ENCODE measurements at places on chromosomes 3 and 15.

DNA sequence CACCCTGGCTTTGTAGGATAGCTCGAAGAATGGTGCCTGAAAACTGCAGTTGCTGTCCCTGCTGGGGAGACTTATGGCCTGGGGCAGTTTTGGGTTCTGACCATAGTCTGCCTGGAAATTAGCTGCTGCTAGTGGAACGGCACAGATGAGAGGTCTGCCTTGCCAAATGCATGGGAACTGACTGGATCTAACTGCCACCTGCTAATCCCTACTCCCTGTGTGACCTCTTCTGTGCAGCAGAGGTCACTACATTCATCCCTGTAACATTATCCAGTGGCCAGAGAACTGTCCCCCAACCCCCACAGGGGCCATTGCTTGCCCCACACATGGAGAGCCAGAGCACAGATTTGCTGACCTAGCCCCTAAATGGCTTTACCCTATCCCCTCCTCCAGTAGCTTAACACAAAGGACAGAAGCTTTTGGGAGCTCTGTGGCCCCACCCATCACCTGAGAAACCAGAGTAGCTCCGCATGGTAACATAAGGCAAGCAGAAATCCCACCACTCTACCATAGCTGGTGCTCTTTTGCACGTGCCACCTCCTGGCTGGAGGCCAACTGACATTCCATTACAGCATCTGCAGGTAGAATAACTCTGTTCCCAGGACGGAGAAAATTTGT, 840.0 kb downstream of the EPHA3 start:
- no peak for DNase-seq

GRCh38 chr15:88376574-88377174, 90.5 kb downstream of the MRPL46 start:
- DNase-seq: no peak

DNA sequence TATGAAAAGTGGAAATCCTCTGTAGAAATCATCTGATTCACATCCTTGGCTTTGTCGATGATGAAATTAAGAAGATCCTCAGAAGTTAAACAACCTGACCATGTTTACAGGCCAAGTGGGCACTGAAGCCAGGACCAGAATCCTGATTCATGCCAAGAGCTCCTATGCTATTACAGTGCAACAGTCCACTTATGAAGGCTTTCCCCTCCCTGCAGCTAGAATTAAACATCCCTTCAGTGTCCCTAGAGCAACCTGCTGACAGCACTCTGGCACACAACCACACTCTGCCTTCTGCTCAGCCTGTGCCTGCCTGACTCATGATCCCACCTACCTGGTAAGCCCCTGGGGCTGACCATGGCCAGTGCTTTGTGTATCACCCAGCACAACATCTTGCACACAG, 33.8 kb downstream of the TXNRD3 start:
- no peak for DNase-seq

DNA sequence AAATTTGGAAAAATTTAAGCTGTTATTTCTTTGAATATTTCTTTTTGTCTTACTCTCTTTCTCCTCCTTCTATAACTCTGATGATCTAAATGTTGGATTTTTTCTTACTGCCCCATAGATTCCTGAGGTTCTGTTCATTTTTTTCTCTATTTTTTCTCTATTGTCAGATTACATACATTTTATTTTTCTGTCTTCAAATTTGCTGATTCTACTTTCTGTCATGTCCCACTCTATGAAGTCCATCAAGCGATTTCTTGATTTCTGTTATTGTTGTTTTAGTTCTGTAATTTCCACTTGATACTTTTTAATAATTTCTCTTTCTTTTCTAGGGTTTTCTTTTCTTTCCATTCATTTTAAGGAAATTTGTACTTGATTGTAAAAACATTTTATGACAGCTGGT, 83.7 kb upstream of the THRB start:
- no peak for DNase-seq

- no peak for DNase-seq
These were observed 304.5 kb upstream of the SEMA6D start for GRCh38 chr15:47412802-47413201.

- DNase-seq: no peak
These were observed 165.1 kb downstream of the PPM1L start for GRCh38 chr3:160921020-160921635.

DNA sequence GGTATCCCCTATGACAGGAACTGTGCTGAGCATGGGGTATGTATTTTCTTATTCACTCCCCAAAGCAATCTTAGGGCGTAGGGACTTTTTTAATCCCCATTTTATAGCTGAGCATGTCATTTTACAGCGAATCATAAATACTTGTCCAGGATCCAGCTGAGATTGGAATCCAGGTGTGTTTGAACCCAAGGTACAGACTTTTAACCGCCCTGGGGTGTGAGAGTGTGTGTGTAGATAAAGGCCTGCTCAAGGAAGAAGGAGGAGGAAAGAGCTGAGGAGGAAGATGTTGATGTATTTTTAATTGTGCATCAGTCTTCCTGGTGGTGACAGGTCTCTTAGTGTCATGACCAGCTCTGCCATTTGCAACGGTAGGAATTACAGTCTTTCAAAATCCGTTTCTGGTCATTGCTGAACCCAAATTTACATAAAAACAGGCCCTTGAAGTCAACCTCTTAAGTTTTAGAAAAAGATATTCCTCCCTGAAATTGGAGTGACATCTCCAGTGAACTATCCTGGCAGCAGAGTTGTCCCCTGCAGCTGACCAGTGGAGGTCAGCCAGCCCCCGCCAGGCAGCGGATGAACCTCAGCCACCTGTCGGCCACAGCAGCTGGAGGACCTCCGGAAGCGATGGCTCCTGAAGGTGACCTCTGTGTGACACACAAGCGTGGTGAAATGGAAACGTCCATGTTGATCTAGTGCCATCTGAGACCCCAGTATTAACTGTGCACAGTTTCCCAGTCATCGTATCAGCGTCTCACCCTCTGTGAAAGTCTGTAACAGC, 92.8 kb upstream of the MITF start:
- no peak for DNase-seq

- no peak for DNase-seq
These were observed 180.6 kb downstream of the CHL1 start for GRCh38 chr3:377158-377561.

DNA sequence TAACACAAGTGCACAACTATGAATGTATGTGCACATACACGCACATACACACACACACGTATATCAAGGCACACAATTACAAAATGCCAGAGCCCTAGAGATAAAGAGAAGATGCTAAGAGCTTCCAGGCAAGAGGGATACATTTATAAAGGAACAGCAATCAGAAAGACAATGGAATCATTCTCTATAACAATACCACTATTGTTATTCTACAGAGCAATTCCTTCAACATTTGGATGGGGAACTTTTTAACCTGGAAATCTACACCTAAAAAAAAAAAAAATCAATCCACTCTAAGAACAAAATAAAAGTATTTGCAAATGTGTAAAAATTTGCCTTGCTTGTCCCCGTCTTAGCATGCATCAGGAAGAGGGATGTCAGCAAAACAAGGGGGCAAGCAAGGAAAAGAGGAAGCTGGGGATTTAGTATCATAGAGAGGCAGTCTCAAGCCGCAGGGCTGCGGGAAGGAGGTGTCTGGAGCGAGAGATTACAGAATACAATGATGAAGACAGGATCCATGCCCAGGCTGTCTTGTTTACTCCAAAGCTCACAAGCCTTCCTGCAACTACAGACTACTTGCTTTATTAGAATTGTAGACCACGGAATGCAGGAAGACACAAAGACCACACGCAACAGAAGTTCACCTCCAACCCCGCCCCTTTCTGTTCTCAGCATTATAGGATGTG, 220.2 kb downstream of the NTRK3 start:
- DNase-seq: no peak

DNA sequence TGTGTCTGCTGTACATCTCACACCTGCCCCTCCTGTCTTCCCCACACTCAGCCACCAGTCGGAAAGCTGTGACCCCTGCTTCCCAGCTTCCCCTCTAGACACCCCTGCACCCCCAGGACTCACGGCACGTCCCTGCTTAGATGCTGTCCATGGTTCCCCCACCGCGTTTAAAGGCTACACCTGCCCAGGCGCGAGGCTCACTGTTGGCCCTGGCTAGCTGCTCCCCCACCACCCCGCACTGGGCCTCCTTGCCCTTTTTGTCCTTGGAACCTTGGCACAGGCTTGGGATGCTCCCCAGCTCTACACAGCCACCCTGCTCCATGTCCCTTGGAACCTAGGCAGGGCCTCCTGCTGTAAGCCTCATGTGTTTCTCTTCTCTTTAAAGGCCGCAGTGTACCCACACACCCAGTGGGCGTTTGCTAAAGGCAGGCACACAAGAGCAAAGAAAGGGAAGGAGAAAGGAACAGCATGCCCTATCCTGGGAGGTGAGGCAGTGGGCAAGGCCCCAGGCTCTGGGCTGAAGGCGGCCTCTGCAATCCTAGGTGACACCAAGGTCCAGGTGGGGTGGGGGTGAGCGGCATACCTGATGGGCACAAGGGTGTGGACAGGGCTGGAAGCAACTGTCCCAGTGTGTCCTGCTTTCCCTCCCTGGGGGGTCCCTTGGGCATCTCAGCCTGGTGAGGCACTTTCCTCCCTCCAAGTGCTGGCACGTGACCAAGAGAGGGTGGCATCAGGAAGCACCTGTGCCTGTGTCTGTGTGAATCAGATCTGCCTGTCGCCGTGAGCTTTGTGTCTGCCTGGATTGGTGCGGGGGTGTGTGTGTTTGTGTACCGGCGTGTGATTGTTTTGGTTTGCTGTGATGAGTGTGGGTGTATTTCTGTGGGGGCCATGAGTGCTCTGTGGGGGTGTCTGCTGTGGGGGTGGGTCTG, 54.4 kb downstream of the TPRA1 start:
- DNase-seq: no peak

DNA sequence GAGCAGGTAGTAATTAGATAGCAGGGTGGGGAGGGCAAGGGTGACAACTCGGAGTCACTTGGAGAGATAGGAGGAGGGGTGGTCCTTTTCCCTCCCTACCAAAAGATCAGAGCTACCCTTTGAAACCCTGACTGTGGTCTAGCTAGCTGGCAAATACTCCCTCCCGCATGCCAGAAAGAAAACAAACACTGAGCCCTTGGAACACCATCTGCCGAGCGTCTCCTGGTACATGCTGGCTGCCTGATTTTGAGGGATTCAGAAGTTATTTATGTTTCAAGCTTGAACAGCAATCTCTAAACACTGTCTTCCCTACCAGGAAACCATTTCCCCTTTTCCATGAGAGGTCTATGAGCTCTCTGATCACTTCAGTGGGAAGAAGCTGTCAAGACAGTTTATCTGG, 291.6 kb upstream of the CFAP20DC start:
- DNase-seq: no peak

- no peak for DNase-seq
These were observed 171.8 kb downstream of the ALCAM start for GRCh38 chr3:105538483-105538882.

DNA sequence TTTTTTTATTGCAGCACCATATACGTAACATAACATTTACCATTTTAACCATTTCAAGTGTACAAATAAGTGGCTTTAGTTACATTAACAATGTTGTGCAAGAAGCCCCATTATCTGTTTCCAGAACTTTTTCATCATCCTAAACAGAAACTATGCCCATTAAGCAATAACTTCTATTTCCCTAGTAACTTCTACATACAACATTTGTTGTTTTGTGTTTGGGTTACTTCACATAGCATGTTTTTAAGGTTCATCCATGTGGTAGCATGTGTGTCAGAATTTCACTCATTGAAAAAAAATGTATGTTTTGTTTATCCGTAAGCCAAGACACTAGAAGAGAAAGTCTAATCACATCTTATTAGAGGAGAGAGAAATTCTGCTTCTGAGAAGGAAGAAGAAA, 450.5 kb upstream of the PDZRN3 start:
- DNase-seq: no peak

DNA sequence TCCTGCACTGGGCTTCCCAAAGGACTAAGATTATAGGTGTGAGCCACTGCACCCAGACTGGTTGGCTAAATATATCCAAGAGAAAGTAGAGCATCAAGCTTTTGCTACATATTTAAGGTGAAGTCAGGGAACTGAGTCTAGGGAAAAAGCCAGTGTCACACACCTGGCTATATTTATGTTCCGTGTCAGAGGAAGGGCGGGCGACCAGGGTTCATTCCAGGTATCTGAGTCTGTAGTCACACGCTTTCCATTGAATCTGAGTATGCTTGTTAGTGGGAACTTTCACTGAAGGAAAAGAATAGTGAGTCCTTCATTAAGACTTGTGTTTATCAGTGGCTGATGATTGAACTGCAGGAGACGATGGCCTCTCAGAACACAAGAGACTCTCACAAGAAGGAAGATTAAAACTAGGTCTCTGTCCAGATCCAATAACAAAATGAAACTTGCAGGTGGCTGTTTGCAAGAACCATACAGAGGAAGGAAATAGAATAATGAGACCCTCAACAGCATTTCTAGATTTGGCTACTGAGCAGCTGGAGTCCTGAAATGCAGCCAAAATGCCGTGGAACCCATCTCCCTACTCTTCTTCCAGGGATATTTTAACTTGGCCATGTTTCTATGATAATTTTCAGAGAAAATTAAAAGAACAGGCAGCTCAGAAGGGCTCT, 276.3 kb downstream of the THSD4 start:
- no peak for DNase-seq

DNA sequence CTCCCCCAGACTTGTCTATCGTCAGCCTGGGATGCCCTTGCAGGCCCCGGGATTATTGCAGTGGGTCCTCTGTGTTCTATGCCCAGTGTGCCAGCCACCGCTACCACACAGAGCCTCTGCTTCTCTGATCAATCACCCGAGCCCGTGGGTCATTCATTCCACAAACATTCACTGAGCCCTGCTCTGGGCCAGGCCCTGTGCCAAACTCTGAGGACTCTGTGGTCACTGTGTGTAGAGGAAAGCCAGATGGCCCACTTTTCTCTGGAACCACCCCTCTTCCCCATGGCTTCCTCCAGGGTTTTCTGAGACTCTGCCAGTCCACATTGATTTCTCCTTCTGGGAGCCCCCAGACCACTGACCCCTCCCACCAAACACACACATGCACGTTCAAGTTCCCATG, 55.5 kb downstream of the BSN start:
- no peak for DNase-seq

DNA sequence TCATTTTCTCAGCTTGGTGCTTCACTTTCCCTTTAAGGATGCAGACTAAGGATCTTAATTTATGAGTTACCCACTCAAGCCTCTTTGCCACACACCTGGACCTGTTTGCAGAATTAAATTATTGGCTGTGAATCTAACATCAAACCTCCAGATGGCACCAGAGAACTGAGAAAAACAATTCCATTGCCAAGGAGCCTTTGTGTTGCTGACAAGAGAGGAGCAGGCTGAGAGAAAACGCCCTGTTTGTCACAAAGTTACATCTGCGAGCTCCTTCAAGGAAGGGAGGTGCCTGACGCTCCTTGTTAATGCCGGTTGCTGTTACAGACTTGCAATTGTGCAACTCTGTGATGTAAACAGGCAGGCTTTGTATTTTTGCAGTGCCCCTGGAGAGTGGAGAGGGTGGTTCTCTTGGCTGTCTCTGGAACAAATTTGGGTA, 36.3 kb upstream of the TMC3 start:
- DNase-seq: peak; percentile 30

DNA sequence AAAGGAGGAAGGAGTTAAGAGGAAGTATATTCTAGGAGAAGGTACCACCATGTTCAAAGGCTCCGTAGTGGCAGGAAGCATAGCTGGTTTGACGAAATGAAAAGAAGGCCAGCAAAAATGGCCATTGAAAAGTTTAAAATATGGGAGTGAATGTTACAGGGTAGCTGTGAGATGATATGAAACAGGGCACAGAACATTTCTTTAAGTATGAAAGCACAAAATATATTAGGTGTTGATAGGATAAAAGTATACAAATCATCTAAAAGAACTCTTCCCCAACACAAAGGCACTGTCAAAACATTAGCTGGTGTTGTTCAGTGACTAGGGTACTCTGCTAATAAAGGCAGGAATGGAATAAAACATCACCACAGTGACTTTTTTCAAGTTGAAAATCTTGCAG, 216.2 kb downstream of the LRRN1 start:
- no peak for DNase-seq

All from SK-N-MC (cell line).